Erythroblast (primary cell): ENCODE measurements at places on chromosomes 5 and 9.

GRCh38 chr9:69744688-69745380 is 15.0 kb downstream of the PTAR1 start:
- no peak for DNase-seq

DNA sequence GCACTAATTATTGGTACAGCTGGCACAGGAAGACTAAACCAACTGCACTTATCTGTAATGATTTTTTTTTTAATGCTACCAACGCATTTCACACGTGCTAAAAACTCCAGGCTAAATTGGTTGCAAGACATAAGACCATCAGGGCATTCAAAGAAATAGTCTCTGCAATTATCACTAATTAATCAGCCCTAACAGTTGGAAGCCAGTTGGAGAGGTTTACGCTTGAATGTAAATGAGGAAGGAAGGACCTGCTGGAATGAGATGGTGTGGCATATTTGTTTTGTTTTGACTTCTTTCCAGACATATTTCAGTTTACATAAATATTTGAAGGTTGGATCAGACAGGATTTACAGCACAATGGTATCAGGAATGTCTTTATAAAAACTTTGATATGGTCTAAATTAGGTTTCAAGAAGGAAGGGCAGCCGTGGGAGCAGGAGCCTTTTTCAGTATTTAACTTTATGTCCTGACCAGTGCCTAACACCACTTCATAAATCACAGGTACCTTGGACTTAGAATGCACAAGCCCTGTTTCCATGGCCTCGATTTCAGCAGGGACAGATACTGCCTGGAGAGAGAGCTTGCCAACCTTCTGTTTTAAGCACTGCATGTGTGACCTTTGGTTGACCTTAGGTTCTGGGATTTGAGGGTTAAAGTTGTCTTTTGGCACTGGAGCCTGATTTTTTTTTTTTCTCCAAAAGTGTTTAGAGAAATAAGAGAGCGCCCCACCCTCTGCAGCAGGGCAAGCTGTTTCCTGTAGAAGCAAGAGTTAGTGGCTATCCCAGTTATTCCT is 199.8 kb upstream of the MAP3K1 start:
- DNase-seq: no peak

GRCh38 chr5:53994148-53994547 is 316.2 kb downstream of the ARL15 start:
- DNase-seq: peak; percentile 47

- no peak for DNase-seq
Observed at GRCh38 chr5:147017621-147018020, 139.1 kb upstream of the PPP2R2B start.

DNA sequence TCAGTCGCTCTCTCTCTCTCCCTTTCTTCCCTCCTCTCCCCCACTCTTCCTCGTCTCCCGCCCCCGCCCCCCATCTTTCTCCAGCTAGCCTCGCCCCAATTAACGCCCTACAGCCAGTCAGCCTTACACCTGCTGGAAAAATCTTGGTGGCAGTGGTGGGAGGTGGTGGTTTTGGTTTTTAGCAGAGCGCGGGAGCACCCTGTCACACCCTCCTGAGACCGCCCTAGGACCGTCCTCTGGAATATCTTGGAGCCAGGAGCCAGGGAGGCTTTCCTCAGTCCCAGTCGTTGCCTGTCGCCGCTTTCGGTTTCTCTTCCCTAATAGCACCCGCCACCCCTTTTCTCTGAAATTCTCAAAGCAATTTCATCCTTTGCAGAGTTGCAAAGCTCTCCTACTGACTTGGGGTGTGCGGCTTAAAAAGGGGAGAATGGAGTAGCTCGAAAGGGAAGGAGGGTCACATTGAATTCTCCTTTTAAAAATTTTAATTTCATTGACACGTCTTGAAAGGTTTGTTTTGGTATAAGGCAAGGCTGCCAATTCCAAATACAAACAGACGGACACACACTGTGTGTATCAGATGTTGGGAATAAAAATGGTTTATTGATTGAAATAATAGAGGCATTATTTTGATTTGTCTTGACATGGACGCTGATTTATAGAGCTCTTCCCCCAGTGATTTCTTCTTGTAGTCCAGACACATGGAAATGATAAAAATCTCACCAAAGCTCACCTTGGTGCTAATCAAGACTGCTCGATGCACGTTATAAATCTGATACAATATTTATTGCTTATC is 301.3 kb downstream of the PARP8 start:
- DNase-seq: no peak

DNA sequence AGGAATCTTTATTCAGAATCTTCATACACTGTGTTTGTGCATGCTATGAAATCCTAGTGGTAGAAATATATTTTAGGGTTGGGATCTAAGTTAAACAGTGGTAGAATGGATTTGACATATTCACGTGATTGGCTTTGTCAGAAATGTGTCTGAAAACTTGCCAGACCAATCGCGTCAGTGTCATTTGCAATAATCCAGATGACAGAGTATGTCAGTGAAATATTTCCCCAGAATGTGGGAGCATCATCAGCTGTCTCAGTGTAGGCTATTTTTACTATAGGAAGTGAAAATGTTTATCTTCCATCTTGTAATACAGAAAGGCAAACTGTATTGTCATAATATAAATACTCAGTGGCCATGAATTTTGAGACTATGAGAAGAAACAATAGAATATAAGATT is 220.6 kb upstream of the EDIL3 start:
- DNase-seq: no peak

DNA sequence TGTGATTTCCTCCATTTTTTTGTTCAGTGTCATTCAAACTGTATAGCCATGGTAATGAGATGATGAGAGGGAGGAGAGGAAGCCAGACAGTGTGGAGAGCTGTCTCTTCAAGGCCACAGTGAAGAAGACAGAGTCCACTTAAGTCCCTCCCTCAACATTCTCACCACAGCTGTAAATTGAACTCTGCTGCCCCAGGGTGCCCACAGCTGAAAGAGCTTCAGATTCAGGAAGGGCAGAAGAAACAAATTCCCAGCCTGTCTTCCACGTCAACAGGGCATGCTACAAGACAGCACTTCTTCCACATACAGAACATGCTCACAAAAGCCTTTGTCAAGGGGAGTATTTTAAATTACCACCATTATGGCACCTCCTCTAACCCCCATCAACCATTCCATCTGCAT is 100.4 kb downstream of the KLHL3 start:
- DNase-seq: no peak

- DNase-seq: no peak
Observed at GRCh38 chr5:9356351-9356825, 189.5 kb downstream of the SEMA5A start.

- no peak for DNase-seq
Observed at GRCh38 chr5:103780794-103781193, 218.2 kb upstream of the NUDT12 start.

DNA sequence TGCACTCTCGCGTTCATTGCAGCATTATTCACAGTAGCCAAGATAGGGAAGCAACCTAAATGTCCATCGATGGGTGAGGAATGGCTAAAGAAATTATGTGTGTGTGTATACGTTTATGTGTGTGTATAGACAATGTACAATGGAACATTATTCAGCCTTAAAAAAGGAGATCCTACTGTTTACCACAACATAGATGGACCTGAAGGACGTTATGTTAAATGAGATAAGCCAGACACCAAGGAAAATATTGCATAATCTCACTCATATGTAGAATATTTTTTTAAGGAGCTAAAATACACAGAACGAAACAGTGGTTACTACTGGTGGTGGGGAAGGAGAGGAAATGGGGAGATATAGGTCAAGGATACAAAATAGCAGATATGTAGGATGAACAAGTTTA is 2.4 kb downstream of the KIF2A start:
- DNase-seq: no peak

- DNase-seq: no peak
Observed at GRCh38 chr5:34490506-34491250, 165.4 kb upstream of the RAI14 start.

DNA sequence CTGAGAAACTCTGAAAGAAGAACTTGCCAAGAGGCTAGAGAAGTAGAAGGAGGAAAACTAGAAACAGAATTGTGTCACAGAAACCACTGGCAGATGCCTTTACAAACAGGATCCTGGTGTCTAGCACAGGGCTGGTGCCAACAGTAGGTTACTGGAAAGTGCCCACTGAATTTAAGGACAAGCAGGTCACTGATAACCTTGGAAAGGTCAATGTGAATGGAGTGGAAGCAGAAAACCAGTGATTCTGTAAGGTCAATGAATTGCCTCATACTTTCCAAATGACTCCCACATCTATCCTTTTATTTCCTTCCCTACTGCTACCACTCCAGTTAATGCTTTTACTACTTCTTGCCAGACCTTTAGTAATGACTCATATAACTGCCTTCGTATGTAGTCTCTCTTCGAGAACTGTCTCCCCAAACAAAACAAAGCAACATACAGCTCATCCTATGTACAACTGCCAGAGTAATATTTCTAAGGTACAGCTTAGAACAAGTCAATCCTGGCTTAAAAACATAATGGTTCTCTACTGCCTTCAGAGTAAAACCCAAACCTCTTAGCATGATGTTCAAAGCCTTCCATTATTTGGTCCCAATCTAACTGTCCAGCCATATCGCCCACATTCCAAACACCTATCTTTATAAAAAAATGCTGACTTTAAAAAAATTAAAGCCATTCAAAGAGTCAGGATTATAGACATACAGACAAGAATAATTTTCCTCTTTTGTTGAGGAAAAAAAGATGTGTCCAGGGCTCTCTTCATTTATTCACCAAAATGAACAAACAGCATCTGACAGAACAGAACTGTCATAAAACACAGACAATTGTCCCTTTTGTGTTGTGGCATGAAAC is 52.5 kb downstream of the NR3C1 start:
- no peak for DNase-seq

GRCh38 chr5:179422213-179422855 is 77.1 kb upstream of the ADAMTS2 start:
- DNase-seq: no peak

- no peak for DNase-seq
Observed at GRCh38 chr5:84724683-84725082, 340.0 kb upstream of the EDIL3 start.

DNA sequence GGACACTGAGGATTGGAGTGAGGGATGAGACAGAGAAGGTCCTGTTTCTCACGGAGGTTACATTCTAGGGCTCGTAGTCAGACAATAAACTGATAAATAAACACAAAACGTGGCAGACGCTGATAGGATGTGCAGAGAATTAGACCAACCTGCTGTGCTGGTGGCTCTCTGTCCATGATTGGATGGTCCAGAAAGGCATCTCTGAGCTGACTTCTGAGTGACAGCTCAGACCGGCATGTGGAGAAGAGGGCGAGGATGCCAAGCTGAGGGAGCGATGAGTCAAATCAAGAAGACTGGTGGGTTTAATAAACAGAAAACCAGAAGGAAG is 132.3 kb upstream of the TAF11L2 start:
- DNase-seq: no peak

DNA sequence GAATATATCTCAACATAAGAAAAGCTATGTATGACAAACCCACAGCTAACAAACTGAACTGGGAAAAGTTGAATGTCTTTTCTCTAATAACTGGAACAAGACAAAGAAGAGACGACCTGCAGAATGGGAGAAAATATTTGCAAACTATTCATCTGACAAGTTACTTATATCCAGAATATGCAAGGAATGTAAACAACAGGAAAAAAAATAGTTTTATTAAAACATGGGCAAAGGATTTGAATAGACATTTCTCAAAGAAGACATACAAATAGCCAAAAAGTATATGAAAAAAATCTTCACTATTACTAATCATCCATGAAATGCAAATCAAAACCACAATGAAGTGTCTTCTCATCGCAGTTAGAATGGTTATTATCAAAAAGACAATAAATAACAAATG is 181.7 kb upstream of the TLX3 start:
- DNase-seq: no peak

DNA sequence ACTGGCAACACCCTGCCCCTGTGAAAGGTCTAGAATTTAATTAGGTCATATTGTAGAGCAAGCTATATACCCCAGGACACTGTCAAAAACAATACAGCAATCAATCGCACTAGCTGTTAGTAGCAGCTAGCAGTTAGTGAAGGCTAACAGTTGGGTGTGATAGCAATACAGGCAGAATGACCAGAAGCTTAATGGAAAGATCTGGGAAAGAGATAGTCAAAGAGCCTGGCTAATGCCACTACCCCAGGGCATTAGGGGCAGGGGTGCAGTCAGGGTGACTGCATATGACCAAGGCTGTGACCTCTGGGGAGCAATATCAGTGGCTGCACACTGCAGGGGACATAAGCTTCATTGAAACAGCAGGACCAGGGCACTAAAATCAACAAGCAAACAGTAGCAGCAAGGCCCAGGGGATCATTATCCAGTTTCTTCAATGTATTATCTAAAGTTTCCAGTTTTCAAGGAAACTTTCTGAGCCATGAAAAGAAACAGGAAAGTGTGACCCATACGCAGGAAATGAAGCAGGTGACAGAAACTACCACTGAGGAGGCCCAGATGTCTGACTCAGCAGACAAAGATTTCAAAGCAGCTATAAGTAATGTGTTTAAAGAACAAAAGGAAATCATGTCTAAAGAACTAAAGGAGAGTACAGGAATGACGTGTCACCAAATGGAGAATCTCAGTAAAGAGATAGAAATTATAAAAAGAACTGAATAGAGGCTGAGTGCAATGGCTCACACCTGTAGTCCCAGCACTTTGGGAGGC is 82.4 kb downstream of the ZNF354C start:
- DNase-seq: no peak

- DNase-seq: no peak
Observed at GRCh38 chr9:5470122-5470521, 19.8 kb downstream of the CD274 start.

DNA sequence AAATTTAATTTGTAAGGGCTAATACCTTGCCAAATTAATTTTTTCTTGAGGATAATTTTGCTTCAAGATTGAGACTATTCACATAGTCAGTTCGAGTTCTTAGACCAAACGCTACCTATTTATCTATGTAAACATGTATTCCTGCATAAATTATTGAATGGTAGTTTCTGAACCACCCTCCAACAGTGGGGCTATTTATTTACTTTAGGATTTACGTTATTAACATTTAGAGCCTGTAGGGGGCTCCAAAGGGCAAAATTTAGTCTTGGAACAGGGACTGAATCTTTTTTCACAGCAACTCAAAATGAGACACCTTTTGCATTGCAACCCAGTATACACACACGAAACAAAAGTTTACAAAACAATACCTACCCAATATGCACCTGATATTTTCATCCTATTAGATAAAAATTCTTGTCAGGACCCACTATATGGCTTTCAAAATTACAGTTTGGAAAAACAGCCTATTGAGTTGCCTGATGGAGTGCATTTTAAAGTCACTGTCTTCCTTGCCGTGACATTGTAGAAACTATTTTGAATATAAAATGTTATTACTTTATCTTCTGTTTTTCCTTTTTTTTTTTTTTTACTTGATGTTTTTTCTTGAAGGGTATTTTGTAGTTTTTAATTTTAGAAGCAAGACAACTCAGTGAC is 47.1 kb upstream of the POU4F3 start:
- peak; percentile 50 for DNase-seq

DNA sequence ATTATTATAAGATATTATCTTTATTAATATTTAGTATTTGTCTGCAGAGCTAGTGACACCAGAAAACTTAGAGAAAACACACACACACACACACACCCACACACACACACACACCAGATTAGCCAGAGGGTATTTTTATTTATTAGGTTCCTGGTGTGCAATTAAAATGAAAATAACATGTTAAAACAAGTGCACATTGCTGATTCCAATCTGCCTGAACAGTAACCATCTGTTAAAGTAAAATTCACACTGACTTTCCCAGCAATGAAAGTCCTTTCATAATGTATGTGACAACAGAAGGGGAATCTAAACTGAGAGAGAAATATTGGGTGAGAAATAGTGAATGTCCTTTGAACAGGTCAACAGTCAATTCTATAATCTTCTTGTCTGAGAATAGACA is 2323.5 kb upstream of the ACO1 start:
- DNase-seq: no peak

GRCh38 chr9:79053598-79053997 is 518.2 kb upstream of the TLE4 start:
- DNase-seq: no peak
